ENCODE measurements at places on chromosomes 5 and 9. TPM values are rescaled to one million over a fixed set of nuclear protein-coding genes. Genes with fewer than 3 reads are reported as not detected.

GRCh38 chr5:86526811-86527348 lies 90.9 kb upstream of the COX7C start:
- no peak for DNase-seq

GRCh38 chr5:131416729-131417128 lies 152.9 kb downstream of the CDC42SE2 start:
- DNase-seq, result no peak

The UBE2QL1 gene
- total RNA-seq, result not detected

DNA sequence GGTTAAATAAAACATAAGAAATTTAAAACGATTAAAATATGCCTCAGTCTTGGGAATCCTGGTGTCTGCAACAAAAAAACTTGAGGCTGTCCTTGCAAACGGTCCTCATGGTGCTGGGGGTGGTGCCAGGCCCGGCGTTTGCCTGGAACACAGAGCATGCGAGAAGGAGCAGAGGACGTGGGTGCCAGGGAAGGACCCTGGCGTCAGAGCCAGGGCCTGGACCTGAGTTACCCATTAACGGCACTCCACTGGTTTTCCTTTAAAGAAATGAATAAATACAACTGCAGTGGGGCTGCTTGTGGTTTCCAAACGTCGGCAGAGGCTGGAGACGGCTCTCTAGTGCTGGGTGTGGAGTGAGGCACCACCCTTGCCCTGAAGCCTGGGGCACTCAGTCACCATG lies at the start of gene SLC6A18:
Gene SLC6A18 (plus strand): TSS at position 301 of the 400 bp plus-strand sequence. CDS start 97 bp downstream, at position 398.
- DNase-seq, result no peak

DNA sequence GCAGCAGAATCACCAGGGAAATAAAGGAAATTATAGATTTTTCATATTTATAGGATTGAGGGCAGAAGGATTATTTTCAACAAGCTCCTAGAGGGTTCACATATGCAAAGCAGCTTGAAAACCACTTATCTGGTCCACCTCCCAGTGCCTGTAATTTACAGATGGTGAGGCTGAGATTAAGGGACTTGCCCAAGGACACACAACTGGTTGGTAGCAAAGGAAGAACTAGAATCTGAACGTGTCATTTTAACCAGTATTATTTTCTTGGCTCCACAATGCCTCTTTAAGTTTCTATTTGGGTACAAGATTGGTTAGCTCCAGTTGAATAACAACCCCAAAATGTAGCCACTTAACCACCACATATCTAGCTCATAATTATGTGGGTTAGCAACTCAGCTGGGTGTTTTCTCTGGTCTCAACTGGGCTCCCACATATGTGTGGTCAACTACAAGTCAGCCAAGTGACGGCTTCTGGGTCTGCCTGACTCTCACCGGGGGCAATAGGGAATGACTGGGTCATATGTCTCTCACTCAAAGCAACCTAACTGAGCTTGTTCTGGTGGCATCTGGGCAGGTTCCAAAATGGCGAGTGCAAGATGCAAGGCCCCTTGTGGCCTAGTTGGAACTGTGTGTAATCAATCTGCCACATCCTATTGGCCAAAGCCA lies 127.7 kb downstream of the ZDHHC21 start:
- DNase-seq, result no peak

GRCh38 chr5:24232041-24232440 lies 412.7 kb downstream of the CDH10 start:
- no peak for DNase-seq

The ARID3C gene
- 0.13 TPM for total RNA-seq

DNA sequence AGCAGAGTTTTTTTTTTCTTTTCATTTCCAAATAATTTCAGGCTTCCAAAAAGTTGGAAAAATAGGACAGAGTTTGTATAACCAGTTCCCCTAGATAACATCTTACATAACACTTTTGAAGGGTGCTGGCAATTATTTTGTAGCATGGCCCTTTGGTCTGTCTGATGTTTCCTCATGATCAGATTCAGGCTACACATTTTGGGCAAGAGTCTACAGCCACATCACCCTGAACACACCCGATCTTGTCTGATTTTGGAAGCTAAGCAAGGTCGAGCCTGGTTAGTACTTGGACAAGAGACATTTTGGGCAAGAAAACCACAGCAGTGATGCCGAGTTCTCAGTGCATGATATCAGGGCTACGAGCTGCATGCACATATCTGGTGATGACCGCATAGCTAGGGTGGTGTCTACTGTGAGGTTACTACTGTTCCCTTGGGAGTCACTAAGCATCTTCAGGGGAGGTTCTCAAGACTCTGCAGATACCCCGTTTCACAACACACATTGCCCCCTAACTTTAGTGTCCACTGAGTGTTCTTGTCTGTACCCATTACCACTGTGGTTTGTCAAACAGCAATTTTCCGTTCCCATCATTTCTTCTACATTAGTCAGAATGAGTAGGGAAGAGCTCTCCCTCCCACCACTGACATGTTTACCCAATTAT lies 86.2 kb downstream of the TTC39B start:
- DNase-seq, result no peak

The WDR31 gene
- 1.4 TPM for total RNA-seq

- DNase-seq, result no peak
Observed at GRCh38 chr5:93150311-93151012, 430.6 kb downstream of the NR2F1-AS1 start.

The TAS2R1 gene
- not detected for total RNA-seq

The TLX3 gene
- total RNA-seq, result not detected

DNA sequence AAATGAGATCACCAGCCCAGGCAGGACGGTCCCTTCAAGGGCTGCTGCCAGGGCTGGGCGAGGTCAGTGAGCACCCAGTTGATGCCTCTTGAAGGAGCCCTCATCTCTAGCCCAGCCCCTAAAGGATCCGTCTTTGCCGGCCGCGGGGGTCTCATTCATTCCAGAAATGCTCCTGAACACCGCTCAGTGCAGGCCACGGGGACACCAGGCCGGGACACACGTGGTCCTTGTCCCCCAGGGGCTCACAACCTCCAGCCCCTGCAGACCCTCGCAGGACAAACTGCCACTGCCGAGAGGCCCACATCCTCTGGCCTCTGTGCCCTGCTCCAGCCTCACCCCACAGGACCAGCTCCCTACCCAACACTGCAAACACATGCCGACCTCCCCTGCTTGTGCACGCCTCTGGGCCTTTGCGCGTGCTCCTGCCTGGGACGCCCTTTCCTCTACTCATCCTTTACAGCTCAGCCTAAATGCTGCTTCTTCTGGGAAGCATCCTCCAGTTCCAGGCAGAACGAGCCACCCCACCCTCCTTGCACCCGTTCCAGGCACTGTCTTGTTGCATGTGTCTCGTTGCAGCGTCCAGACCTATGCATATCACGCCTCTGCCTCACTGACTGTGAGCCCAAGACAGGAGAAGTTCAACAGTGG lies 10.3 kb upstream of the LAMC3 start:
- DNase-seq, result no peak

The FREM1 gene
- total RNA-seq, result 0.20 TPM

DNA sequence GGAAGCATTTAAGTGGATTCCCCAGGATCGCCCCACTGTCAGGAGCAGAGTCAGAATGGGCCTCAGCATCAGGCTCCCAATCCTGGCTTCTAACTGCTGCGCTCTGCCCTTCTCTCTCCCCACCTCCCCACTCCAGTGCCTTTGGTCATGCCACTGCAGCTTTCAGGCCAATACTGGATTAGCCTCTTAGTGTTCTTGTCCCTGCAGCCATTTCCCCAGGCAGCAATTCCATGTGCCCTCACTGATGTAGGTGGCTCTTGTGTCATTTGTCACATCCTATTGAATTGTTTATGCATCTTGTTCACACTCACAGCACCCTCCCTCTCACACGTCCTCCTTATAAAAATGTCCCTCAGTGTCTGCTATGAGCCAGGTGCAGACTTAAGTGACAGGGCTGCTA lies 544.2 kb upstream of the DAP start:
- no peak for DNase-seq

The KYAT1 gene
- total RNA-seq, result 12.4 TPM

The NUTM2G gene
- not detected for total RNA-seq

DNA sequence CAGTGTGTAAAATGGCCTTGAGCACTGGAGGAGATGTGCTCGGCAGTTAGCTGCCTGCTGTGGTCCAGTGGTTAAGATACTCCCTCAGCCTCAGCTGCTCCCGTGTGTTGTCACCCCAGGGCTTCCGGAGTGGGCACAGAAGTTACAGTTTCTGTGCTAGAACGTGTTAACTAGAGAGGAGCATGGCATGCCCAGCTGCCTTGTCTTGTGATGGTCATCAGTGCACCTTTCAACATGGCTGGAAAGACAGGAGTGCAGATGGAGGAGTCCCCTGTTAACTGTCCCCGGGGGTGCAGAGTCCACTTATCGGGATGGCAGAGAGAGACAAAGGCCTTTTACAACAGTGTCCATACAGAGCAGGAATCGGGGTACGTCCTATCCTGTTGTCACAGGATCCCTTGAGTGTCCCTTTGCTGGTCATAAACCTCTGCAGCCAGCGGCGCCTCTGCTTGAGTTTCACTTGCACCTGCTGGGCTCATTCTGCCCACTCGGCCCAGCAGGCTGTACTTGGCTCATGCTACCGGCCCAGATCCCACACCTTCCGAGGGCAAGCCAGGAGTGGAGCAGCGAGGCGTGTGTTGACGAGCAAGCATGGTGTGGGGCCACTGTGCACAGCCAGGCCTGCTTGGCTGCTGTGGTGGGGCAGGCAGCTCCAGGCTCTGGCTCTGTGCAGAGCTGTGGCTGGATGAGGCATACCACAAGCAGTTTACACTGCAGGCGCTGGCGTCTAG lies 112.6 kb downstream of the EHMT1 start:
- no peak for DNase-seq

DNA sequence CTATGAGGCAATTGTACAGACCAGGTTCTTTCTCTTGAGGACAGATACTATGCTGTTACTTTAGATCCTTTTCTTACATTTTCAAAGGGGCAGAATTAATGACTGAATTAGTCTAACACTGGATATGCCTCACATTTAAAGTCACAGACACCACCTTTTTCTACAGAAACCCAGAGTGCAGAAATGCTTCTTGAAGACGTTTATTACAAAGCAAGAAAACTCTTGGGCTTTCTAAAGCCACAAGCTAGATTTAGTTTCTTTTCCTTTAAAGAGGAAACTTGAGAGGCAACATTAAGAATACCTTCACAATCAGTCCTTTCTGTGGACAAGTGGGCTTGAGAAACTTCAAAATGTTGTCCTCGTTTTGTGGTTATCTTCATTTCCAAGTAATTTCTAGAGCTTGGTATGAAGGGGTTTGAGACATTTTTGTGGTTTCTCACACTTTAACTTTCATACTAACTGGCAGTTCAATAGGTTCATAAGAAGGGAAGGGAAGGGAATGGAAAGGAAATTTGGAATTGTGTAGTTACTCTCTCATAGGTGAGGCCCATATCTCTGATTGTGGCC lies 527.4 kb downstream of the RASEF start:
- DNase-seq, result no peak

The FST gene
- 1.4 TPM for total RNA-seq

DNA sequence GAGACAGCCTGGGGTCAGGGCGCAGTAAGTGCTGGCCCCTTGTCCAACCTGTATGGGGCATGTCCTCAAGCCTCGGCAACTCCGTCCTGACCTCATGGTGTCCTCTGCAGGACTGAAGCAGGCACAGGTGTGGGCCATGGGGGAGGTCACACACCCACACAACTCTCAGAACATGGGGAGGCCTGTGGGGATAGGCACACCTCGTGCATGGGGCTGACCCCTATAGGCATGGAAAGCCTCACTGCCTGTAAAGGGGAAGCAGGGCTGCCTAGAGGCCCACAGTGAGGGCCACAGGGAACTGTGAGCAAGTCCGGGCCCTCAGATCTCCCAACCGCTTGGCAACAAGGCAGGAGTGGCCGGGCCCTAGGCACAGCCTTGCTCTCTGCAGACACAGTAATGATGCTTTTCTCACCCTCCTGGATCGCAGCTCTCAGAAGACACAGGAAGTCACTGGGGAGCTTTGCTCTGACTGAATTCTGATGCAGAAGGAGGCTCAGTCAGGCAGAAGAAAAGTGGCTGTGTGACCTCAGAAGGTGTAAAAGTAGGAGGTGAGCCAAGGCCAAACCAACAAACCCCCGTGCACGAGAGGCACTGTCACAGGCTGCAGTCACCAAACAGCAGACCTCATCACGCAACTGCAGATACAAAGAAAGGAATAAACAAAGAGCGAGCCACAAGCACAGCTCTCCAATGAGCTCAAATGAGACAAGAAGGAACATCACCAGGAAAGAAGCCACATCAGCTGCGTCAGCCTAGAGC lies 5.4 kb downstream of the IPPK start:
- DNase-seq, result no peak

- no peak for DNase-seq
Observed at GRCh38 chr5:62208218-62208852, 97.7 kb upstream of the KIF2A start.

DNA sequence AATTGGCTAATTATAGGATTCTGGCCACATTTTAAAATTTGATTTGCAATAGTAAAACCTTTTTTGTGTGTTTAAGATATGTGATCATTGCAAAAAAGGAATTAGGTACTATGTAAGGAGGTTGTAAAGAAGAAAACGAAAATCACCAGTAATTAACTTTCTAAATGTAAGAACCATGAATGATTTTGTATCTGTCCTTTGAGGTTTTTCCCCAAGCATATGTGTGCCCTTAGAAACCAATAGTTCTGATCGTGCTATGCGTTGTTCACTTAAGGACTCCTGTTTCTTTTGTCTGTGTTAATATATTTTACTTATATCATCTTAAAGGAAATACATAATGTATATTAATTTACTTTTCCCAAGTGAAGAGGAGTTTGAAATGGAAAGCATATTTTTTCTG lies 410.2 kb downstream of the PSAT1 start:
- DNase-seq, result no peak

- DNase-seq, result no peak
Observed at GRCh38 chr9:3960661-3961144, 339.2 kb downstream of the GLIS3 start.

DNA sequence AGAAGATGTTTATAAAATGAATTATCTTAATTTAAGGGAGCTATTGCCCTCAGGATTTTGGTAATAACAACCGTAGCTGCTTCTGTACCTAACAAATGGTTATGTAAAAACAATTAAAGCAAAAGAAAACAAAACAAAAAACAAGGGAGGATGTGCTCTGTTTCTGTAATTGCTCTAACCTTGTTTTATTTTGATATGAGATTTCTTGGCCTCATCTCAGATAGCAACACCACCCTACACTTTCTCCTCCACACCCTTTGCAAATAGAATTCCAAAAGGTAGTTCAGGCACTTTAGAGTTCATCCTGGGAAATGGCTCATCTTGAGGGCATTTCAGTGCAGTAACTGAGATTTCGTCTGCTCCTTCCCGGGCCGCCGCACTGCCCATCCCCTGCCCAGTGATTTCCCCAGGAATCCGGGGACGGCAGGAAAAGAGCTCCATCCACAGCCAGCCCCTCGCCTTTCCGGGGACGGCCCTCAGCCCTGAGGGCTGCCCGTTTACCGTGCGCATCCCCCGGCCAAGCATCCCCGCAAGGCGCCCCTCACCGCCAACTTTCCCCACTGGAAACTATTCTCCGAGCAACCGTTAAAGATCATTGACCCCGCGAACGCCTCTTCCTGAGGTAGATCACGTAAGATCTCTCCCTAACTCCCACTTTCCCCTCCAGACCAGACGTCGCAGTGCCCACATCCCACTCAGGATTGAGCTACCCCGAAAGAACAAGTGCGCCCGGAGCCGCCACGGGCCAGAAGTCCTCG lies 1.2 kb downstream of the FNBP1 start:
- no peak for DNase-seq
